ENCODE measurements at places on chromosomes 12 and 14. TPM values are rescaled to one million over a fixed set of nuclear protein-coding genes. Genes with fewer than 3 reads are reported as not detected.

The EFS gene
- total RNA-seq: not detected

The FKBP4 gene
- total RNA-seq: 53.3 TPM

The HOXC11 gene
- total RNA-seq: not detected

The C14orf119 gene
- 54.0 TPM for total RNA-seq

The PIWIL1 gene
- total RNA-seq: not detected

DNA sequence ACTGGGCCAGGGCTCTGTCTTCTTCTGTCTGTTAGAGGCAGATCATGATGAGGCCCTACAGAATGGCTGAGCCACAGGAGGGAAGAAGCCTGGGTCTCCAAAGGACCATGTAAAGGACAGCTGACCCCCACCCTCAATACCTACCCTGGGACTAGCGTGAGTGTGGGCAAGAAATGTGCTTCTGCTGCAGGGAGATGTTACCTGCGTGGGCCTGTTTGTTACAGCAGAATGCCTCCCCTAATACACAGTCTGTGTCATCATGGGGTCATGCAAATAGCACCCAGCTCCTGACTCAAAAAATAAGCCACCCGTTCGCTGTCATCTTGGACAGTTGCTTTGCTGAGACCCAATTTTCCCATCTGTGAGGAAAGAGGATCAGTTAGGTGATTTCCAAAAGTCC is 90.6 kb downstream of the CALM1 start:
- H3K4me1 ChIP-seq: peaks cover 13% of the 10 kb centered on the region
- no peak overlapping the region for H3K27ac ChIP-seq
- H3K4me3 ChIP-seq: no peak overlapping the region
- no peaks in the 10 kb centered on the region for H3K27me3 ChIP-seq
- no peaks in the 10 kb centered on the region for H3K36me3 ChIP-seq

- no peak overlapping the region for H3K27ac ChIP-seq
- DNase-seq: no peak
- H3K4me1 ChIP-seq: no peaks in the 10 kb centered on the region
- no peaks in the 10 kb centered on the region for H3K27me3 ChIP-seq
- H3K4me3 ChIP-seq: no peak overlapping the region
These were observed 115.7 kb downstream of the RFLNA start for GRCh38 chr12:124410354-124411175.

GRCh38 chr12:48542300-48542928 is 17.0 kb downstream of the OR8S1 start:
- no peak overlapping the region for H3K4me3 ChIP-seq
- DNase-seq: peak; percentile 22
- H3K4me1 ChIP-seq: no peaks in the 10 kb centered on the region
- no peaks in the 10 kb centered on the region for H3K27me3 ChIP-seq
- no peaks in the 10 kb centered on the region for H3K36me3 ChIP-seq
- H3K27ac ChIP-seq: no peak overlapping the region

DNA sequence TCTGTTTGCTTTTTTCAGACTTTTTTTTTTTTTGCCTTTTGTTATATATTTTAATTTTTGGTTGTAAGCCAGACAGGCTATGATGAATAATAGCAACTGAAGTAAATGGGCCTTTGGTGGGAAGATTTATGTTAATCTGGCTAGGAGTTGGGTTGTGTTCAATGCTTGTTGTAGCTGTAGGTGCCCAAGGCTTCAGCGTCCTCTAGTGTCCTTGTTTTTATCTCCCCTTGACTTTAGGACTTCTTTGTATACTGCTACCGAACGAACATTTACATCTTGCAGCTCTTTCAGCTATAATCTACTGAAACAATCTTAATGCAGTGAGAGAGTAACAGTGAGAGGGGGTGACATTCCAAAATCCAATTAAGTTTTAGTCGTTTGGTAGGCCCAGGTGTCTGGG is 848.4 kb upstream of the FBXO33 start:
- no peaks in the 10 kb centered on the region for H3K4me1 ChIP-seq
- DNase-seq: no peak
- no peak overlapping the region for H3K4me3 ChIP-seq
- H3K36me3 ChIP-seq: no peaks in the 10 kb centered on the region

DNA sequence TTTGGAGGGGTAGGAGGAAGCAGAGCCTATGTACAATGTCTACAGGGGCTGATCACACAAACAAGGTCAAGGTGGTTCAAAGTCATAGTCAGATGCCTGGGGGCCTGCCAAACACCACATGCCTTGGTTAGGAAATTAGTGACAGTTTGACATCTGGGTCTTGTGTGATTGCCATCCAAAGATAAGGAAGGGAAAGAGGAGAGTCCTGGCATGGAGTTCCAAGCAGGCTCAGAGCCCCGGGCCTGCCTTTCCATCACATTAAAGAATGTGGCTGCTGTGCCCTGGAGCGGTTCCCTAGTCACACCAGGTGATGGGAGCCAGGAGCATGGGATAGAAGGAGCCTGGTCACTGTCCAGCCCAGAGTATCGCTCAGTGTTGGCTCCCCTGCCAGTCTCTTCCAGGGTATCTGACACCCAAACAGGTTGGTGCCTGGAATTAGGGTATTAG is 53.6 kb upstream of the BCL2L14 start:
- no peak overlapping the region for H3K4me3 ChIP-seq
- no peak overlapping the region for H3K27ac ChIP-seq
- H3K4me1 ChIP-seq: peaks cover 32% of the 10 kb centered on the region
- no peaks in the 10 kb centered on the region for H3K27me3 ChIP-seq

DNA sequence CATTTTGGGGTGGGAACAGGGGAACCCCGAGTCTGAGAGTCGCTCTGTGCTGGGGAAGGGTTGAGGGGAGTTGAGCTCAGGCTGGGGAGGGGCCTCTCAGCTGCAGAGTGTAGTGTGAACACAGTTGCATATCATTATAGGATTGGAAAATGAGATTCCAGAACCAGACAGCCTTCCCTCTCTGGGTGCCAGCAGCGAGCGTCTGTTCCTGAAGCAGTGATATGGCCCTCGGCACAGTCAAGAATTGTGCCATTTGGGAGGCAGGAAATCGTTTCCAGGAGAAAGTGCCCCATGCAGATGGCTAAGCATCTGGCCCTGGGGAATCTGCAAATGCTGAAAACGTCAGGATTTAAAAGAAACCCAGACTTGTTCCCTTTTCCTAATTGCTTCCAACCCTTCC is 70.4 kb upstream of the SFSWAP start:
- H3K4me3 ChIP-seq: no peak overlapping the region
- no peaks in the 10 kb centered on the region for H3K36me3 ChIP-seq

Data from CD4-positive, alpha-beta memory T cell (primary cell).